ENCODE measurements at places on chromosomes 2 and 18.

DNA sequence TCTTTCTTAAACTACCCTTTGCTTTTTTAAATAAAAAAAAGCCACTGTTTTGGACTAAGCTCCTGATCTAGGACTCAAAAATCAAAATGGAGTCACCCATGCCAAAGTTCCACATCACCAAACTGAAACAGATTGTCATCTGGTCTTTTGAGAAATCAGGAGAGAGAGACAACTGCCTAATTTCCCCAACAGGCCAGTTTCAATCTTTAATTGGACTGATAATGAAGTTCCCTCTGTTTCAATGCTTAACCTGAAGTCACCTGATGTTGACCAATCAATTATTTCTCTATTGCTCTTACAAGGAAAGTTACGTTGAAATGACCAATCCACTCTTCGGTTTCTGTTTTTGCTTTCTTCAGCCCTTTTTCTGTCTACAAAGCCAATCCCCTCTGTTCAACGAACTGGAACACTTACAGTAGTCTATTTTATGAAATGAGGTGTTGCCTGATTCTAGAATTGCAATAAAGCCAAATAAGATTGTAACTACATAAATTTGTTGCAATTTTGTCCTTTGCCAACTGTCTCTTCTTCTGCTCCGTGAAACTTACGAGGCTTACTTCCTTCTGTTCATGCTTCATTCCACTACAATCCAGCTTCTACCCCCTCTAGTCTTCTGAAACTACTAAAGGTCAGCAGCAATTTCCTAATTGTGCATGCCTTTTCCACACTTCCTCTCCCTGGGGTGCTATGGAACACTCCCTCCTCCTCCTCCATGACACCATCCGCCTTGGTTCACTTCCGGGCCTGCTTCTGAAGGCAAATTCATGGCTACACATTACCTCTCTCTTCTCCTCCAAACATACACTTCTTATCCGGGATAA, 95.2 kb upstream of the CD302 start:
- DNase-seq = no peak

GRCh38 chr18:45014047-45014501, 333.4 kb downstream of the SETBP1 start:
- no peak for DNase-seq

DNA sequence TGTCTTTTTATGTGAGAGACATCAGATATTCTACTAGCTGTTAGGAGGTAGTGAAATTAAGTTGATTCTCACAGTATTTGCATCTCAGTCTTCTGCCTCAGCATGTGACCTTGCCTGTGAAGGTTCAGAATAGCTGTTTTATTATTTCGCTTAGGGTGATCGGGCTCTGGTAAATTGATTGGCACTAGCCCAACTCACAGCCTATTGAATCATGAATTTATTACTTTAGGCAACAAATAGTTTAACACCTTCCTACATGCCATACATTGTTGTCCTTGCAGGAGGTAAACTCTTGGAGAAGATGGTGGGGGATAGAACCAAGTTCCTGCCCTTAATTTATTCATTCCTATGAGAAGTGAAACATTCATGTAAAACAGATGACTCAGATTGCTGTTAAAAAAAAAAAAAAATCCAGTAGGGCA, 101.9 kb downstream of the GPD2 start:
- no peak for DNase-seq

- DNase-seq = no peak
Measured at GRCh38 chr2:65130664-65131175, 814 bp upstream of the RAB1A start.

GRCh38 chr2:227772932-227773331, 27.2 kb downstream of the SCYGR8 start:
- DNase-seq = no peak

GRCh38 chr18:60746919-60747318, 374.3 kb upstream of the MC4R start:
- no peak for DNase-seq

- no peak for DNase-seq
Measured at GRCh38 chr2:46958431-46959017, 42.9 kb upstream of the MCFD2 start.

DNA sequence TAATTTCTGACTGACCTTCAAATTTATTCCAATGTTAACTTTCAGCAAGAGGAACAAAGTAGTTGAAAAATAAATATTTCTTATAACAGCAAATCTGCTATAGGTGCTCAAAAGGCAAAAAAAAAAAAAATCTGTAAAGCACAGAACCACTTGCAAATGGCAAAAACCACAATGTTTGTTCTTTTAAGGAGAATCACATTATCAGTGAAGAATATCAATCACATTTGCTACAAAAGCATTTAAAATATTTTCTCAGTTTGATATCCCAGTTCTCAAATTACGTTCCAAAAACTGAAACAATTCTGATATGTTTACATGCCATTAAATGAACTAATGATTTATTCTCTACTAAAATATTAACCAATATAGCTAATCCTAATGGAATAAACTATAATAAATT, 163.3 kb downstream of the METTL4 start:
- DNase-seq = no peak

- no peak for DNase-seq
Measured at GRCh38 chr2:54360055-54360792, 95.9 kb upstream of the SPTBN1 start.

GRCh38 chr2:39228413-39229209, 15.2 kb downstream of the CDKL4 start:
- no peak for DNase-seq

DNA sequence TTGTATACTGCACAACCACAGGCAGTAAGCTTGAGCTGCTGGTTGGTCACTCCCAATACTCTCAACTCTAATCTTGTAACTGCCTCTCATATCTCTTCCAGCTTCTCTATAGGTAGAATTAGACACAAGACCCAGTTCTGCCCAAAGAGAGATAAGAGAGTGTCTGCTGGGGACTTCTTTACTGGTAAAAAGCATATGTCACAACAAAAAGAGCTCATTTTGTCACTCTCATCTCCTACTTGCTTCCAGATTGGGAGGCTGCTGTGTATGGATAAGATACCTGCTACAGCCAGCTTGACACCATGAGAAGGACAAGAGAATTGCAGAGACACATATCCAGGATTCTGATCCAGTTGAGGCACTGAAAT, 165.2 kb downstream of the PTH2R start:
- no peak for DNase-seq

DNA sequence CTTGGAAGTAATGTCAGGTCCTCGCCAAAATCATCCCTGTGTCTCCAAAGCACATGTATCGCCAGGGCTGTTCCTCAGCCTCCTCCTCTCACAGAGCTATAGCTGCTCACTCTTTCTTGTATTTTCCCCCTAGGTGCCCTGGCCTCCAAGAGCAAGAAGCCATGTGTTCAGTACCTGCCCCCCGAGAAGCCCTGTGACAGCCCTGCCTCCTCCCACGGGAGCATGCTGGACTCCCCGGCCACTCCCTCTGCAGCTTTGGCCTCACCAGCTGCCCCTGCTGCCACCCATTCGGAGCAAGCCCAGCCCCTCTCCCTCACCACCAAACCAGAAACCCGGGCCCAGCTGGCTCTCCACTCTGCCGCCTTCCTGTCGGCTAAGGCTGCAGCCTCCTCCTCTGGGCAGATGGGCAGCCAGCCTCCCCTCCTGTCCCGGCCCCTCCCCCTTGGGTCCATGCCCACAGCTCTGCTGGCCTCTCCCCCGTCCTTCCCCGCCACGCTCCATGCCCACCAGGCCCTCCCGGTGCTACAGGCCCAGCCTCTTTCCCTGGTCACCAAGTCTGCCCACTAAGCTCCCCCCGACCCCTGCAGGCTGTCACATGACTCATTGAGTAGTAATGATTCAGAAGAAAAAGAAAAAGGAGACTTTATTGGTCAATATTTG, 18.8 kb downstream of the TGOLN2 start:
- no peak for DNase-seq

DNA sequence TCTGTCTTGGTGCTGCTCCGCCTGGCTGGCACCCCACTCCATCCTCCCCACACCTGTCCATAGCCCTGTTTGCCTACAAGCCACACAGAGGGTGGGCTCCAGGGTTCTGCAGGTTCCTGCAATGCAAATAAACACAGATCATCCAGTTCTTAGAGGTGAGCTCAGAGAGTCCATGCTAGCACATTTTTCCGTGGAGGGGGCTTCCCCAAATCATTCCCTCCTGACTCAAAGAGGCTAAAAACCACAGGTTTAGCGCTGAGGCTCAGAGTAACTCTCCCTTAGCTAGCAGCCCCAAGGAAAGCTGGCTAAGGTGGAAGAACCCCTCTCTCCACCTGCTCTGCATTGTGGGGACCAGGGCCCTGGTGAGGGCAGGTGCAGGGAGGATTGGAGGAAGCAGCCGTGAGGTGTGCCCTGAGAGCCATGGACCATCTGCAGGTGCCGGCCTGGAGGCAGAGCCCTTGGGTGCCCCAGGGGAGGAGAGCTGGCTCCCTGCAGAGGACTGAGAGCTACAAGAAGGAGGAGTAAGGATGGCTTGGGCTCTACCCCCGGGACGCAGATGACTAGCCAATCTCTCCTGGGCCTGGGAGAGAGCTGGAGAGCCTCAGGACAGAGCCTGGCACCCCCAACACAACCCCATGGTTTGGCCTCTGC, 23.8 kb upstream of the TEX44 start:
- no peak for DNase-seq

All from activated T-cell treated with anti-CD3 and anti-CD28 coated beads for 4 hours (primary cell).